Stimulated activated CD4-positive, alpha-beta T cell treated with anti-CD3 and anti-CD28 coated beads, Interleukin-15, amount 100 ng/mL, for 24 hours (primary cell): ENCODE measurements at places on chromosomes 6 and 20.

- DNase-seq: no peak
Observed at GRCh38 chr20:10524034-10524476, 89.0 kb downstream of the SLX4IP start.

DNA sequence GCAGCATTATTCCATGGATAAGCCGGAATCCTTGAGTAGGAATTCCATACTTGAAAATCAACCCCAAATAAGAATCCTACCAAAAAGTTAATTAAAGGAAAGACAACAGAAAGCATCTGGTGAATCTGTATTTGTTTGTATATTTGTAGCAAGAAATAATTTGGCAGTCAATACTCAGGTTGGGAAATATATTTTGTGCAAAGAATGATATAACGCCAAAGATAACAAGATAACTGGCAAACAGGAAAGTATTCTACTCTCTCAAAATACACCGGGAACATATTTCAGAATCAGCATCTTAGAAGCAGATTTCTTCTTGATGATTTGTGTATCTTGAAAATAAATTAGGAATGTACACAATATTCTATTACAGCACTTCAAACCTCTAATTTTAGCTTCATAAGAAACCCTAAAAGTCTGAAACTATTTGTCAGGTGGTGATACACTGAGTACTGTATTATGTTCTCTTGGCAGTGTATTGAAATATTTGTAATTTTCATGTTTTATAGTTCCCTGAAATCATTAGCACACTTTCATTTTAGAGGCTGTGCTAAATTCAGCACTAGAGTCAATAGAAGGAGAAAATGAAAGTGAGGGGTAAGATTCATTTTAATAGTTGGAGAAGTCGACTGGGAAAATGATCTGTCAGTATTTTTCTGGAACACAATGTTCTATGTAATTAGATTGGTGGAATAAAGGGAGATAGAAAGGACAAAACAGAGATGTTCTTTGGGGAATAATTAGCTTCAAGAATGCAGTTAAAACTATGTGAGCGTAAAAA lies 879.7 kb upstream of the GJE1 start:
- DNase-seq: no peak

- DNase-seq: peak; percentile 63
Observed at GRCh38 chr20:44738813-44739477, 6.7 kb upstream of the KCNK15 start.

GRCh38 chr6:156031516-156031915 lies 575.9 kb upstream of the NOX3 start:
- no peak for DNase-seq

GRCh38 chr6:148166339-148166968 lies 176.2 kb upstream of the SASH1 start:
- no peak for DNase-seq

GRCh38 chr20:6877633-6878032 lies 110.1 kb downstream of the BMP2 start:
- DNase-seq: no peak

DNA sequence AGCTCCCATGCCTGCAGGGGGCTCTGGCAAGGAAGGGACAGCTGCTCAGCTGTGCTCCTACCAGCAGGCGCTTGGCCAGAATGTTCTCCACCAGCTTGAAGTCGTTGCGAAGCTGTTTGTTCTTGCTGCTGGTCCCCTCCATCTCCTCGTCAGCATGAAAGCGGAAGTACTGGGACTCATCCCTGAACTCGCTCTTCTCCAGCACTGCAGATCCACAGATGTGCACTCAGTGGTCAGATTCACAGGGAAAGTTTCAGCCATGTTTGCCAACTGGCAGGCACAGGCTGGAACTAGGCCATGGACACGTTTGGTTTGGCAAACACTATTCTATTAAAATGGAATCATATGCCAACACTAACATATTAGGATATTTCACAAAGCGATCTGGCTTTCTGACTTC lies 167.9 kb downstream of the PREX1 start:
- DNase-seq: no peak

GRCh38 chr6:64926051-64926450 lies 781.0 kb downstream of the EYS start:
- no peak for DNase-seq

DNA sequence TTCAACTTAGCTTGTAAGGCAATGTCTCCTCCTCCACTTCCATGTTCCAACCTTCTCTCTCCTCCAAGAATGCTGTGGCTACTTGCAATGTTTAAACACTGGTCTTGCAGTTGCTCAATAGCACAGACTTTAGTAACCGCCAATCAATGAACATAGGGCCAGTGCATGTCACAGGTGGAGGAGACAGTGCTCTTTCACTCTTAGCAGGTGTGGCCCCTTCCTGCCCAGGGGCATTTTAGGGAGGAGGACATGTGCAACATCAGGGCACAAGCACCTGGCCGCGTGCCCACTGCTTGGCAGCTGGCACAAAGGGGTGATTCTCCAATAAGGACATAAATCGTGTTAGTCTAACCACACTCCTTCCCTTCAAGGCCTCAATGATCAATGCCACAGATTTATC lies 41.3 kb downstream of the ADGRF1 start:
- DNase-seq: no peak

DNA sequence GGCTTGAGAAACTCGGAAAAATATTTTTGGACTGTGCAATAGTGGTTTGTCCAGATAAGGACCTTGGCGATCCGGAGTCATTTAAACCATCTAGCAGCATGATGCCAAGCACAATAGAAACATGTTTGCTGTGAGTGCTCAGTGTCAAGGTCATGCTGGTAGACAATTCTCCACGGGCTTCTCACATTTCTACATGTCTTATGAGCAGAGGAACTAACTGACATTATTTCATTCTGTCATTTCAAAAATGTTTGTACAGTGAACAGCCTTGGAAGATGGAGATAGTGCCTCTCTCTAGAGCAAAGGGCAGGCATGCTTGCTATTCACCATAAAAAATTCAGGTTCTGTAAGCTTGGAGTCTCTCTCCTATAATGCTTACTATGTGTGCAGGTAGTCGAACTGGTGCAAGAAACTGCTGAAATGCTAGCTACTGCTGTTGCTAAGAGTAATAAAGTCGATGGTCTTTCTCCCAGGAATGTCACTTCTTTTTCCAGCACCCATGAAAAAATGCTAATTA lies 25.4 kb upstream of the CCN2 start:
- no peak for DNase-seq

- no peak for DNase-seq
Observed at GRCh38 chr6:134115715-134116074, 63.3 kb upstream of the SLC2A12 start.

DNA sequence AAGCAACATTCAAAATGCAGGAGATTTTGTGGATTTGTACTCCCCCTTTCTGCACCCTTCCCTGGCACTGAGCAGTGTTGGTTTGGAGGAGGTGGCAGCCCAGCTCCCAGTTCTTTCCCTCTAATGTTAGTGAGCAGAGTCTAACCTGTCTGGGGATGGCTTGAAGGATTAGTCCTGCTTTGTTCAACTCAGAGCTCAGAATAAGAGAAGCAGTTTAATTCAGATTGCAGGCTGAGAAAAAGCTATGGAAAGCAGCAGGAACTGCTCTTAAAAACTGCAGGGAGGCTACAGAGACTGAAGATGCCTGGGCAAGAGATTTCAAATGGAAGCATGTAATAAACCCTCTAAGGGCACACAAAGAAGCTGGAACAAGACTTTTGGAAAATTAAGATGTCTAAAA lies 223.4 kb upstream of the GGTLC1 start:
- DNase-seq: no peak

- no peak for DNase-seq
Observed at GRCh38 chr6:36598326-36598725, 4.2 kb downstream of the SRSF3 start.

- DNase-seq: no peak
Observed at GRCh38 chr6:81531869-81532561, 220.5 kb downstream of the TENT5A start.

DNA sequence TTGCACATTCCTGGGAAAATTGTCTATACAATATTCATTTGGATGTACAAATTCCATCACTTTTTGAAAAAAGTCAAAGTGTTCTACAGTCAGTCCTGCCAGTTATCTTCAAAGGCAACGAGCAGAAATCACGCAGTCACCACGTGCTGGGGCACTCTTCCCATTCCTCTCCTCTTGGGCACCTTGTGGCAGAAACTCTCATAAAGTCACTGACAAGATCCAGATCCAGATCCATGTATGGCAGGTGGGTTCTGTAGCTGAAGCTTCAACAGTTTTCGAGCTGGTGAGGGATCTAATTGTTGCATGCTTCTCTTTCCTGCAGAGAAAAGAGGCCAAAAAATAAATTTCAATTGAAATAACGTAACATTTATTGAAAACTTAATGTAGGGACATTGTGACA lies 6.7 kb upstream of the NDRG3 start:
- no peak for DNase-seq

DNA sequence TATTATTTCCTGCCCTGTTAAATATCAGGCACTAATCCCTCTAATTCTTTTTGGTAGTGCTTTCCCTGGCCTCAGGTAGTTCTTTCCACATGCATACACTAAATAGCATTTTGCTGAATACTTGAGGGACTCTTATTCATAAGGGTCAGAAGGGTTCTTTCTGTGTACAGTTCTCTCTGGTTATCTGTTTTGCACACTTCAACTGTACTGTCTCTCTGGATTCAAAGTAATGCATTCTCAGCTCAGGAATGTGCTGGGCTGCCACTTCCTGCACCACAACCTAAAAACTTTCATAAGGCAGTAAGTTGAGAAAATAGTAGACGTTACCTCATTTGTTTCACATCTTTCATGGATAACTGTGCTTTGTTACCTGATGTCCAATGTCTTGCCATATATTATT lies 32.1 kb downstream of the C6orf141 start:
- DNase-seq: no peak

- peak; percentile 29 for DNase-seq
Observed at GRCh38 chr20:54622333-54623295, 147.2 kb downstream of the DOK5 start.

- no peak for DNase-seq
Observed at GRCh38 chr6:31476515-31477139, 21.3 kb upstream of the MICB start.

GRCh38 chr6:5078121-5078669 lies 6.9 kb upstream of the PPP1R3G start:
- DNase-seq: no peak

DNA sequence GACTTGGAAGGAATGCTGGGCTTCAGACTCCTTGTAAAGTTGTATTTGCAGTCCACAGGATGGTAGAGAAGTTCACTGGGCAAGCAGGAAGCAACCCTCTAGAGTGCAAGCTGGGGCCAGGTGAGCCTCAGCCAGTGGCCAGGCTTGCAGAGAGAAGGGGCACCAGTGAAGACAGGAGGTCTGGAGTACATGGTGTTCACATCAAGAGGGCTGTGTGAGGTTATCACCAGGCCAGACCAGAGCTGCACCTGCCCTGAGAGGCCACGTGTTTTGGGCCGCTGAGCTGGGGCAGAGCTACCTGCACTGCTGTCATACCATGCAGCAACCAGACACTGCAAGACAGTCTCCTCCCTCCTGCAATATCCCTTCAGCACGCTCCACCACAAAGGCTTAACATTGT lies 79.0 kb downstream of the SH3BGRL2 start:
- no peak for DNase-seq

DNA sequence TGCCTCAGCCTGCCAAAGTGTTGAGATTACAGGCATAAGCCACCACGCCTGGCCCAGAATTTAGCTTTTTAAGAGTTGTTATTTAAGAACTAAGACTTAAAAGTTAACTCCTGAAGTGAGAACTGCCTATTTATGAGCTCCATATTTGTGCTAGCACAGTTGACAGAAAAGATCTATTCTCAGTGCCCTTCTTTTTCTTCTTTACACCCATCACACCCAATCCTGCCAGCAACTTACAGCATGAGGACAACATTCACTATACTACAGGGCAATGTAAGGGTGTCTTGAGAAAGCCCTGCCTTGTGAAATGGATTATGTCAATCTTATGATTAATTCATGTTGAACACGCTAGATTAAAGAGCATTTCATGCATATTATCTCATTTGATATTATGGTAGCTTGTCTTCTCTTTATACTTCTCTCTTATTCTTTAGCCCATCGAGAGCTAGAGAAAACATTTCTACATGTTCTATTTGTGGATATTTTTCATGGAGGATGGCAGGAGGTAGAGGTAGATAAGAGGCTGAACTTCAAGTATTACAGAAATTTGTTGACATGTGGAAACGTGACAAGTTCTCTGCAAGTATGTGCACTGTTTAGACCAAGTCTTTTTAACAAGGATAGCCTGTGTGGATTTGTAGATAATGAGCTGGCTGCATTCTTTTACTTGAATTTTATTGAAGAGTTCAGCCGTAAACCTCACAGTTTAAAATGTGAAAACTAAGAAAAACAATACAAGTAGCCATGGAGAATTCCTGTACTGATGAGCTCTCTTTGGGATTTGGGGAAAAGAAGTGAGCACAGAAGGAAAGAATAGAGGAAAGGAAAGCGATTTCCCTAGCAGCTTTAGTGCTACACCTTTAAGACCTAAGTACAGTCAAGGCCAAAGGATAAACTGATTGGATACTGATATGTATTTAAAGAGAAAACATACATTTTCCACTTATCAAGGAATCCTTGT lies 212.2 kb downstream of the ARHGAP18 start:
- no peak for DNase-seq

GRCh38 chr20:51596668-51597388 lies 54.3 kb upstream of the NFATC2 start:
- no peak for DNase-seq

DNA sequence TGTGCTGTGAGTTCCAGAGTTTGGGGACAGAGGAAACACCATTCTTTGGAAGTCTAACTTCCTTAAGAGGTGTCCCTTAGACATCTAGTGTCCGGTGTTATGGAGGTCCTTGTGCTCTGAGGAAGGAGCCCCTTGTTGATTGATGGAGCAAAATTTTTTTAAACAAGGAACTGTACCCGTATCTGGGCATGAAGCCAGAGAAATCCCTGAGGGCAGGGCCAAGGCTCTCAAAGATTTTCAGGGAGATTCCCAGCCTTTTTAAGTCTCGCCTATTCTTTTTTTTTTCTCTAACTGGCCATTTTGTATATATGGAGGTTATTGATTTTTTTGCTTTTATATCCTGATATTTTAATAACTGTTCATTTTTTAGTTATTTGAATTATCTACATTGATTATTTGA lies 45.9 kb downstream of the TRIM38 start:
- no peak for DNase-seq

DNA sequence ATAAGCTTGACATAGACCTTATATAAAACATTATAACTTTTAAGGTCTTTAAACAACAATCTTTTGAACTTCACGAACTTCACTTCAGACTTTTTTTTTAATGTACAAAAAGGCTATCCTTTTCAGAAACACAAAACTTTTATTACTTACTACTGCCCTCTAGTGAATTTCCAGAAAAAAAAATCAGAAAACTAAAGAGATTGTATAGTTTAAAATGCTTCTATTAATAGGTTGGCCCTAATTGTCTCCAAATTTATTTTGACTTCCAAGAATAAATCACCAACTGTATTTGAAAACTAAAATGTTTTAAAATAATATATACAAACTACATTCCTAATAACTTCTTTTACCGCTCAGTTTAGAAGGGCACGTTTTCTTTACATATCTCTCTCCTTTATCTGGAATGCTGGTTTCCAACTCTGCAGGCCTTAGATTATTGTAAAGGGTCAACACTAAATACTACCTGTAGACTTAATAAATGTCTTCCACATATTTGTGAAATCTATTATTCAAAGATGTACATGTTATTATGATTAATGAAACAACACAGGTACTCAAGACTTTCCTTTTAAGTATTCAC lies 66.8 kb downstream of the LMBRD1 start:
- no peak for DNase-seq

GRCh38 chr20:32031007-32031958 lies 20.8 kb upstream of the HCK start:
- DNase-seq: peak; percentile 68

GRCh38 chr20:45311589-45312211 lies 3.6 kb upstream of the MATN4 start:
- peak; percentile 83 for DNase-seq
